ENCODE measurements at places on chromosomes 2 and 18. TPM values are rescaled to one million over a fixed set of nuclear protein-coding genes. Genes with fewer than 3 reads are reported as not detected.

NEU2 gene
- total RNA-seq = not detected

GRCh38 chr18:44786688-44787087, 106.0 kb downstream of the SETBP1 start:
- H3K4me1 ChIP-seq = no peaks in the 10 kb centered on the region
- no peak overlapping the region for H3K27ac ChIP-seq
- H3K36me3 ChIP-seq = no peaks in the 10 kb centered on the region
- no peak for DNase-seq
- no peaks in the 10 kb centered on the region for H3K27me3 ChIP-seq

DNA sequence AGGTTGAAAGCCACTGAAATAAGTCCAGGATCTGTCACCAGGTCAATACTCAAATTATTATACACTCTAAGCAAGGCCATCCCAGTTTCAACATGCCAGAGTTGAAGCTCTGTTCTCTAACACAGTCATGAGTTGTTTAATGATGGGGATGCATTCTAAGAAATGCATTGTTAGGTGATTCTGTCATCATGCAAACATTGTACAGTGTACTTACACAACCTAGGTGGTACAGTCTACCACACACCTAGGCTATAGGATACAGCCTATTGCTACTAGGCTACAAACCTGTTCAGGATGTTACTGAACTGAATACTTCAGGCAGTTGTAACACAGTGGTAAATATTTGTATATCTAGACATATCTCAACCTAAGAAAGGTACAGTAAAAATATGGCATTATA, 162.2 kb downstream of the BAZ2B start:
- no peak overlapping the region for H3K4me3 ChIP-seq
- no peak overlapping the region for H3K27ac ChIP-seq
- peaks cover 14% of the 10 kb centered on the region for H3K4me1 ChIP-seq
- no peaks in the 10 kb centered on the region for H3K36me3 ChIP-seq

MROH2A gene
- not detected for total RNA-seq

CRYGC gene
- not detected for total RNA-seq

All from CD8-positive, alpha-beta memory T cell (primary cell).